Activated T-helper 17 cell treated with anti-CD3 and anti-CD28 coated beads, Interleukin-2, amount 50 U/mL, for 72 hours (primary cell): ENCODE measurements at places on chromosomes 1 and 21. TPM values are rescaled to one million over a fixed set of nuclear protein-coding genes. Genes with fewer than 3 reads are reported as not detected.

GRCh38 chr1:184858288-184858687 lies 103.6 kb upstream of the EDEM3 start:
- ATAC-seq = no peak

Gene RPTN
- not detected for total RNA-seq

- ATAC-seq = no peak
These were observed 10.8 kb upstream of the ETS2 start for GRCh38 chr21:38794978-38795377.

GRCh38 chr1:156864796-156865195 lies 4.1 kb downstream of the NTRK1 start:
- no peak for ATAC-seq

Gene HSPG2
- total RNA-seq = 1.8 TPM

Gene KCNE2
- not detected for total RNA-seq
